Left renal pelvis (tissue), 4 donors: ENCODE measurements at places on chromosomes 12 and 14.

- DNase-seq = no peak
Measured at GRCh38 chr12:124833693-124834122, 30.0 kb downstream of the SCARB1 start.

DNA sequence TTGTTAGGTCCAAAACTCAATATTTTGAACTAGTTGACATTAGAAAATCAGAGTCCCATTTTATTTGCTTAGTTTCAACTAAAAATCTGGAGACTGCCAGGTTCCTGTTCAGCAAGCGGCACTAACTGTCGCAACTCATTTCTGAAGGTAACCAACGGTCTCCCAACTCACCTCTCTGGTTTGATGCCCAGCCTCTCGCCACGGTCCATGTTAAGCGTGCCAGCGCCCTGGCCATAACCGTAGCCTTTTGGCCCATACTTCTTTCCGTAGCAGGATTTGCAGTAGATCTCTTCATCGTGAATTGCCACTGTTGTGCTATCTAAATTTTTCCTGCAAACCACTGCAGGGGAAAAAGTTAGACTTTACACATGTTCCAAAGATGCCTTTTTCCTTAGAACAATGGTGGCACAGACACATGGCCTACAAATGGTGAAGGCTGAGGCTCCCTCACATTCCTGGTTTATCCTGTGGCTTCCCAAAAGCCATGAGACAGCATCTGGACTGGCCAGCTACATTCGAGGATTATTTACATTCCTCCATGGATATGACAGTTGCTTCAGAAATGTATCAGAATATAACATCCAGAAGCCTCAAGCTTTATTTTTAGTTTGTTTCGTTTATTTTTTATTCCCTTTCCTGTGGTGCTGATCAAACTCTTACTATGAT is 15.7 kb downstream of the CSRP2 start:
- DNase-seq = no peak

GRCh38 chr14:91985008-91985407 is 37.5 kb upstream of the FBLN5 start:
- DNase-seq = no peak

DNA sequence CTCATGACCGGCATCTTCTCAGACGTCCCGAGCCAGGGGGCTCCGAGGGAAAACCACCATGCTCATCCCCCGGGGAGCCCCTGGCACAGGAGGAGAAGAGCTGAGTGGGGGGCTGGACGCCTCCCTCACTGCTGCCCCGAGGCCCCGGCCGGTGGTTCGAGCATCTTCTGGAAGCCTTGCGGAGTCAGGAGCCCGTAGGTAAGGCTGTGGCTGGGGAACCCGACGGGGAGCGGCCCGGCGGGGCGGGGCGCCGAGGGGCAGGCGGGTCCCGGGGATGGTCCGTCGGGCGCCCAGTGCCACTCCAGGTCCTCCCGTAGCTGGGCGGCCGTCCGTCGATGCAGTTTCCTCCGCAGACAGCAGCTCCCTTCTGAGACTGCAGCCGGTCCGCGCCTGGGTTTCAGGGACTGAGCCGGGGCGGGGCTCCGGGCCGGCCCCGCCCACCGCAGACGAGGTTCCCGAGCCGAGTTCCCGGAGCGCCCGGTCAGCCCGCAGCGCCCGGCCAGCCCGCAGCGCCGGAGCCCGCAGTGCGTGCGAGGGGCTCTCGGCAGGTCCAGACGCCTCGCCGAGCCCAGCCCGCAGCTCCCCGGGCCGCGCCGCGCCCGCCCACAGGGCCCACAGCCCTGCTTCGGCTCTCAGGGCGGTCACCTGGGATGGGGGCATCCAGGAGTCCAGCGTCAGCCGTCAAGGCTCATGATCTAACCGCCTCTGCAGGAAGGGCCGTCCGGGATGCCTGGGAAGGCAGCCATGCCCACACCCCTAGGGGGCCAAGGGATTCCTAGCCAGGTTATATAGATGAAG is at the start of gene PGF:
TSS of gene PGF (minus strand) at position 369 of the 798 bp plus-strand sequence. CDS start at position 14, 355 bp downstream.
- DNase-seq = no peak

GRCh38 chr12:112685321-112685720 is 106.2 kb upstream of the RPH3A start:
- no peak for DNase-seq
